NCI-H526 (cell line): ENCODE measurements at places on chromosomes 16 and 17.
A peak's percentile ranks its signal among the peaks of the same experiment; 100 is the strongest.

- peak; percentile 18 for DNase-seq
These were observed 240.7 kb downstream of the MAP2K6 start for GRCh38 chr17:69654981-69655855.

- no peak for DNase-seq
These were observed 89.7 kb upstream of the CDYL2 start for GRCh38 chr16:80894091-80894490.

GRCh38 chr16:68749432-68749831, 12.3 kb downstream of the CDH1 start:
- no peak for DNase-seq

GRCh38 chr16:47562366-47562765, 101.2 kb downstream of the PHKB start:
- no peak for DNase-seq

DNA sequence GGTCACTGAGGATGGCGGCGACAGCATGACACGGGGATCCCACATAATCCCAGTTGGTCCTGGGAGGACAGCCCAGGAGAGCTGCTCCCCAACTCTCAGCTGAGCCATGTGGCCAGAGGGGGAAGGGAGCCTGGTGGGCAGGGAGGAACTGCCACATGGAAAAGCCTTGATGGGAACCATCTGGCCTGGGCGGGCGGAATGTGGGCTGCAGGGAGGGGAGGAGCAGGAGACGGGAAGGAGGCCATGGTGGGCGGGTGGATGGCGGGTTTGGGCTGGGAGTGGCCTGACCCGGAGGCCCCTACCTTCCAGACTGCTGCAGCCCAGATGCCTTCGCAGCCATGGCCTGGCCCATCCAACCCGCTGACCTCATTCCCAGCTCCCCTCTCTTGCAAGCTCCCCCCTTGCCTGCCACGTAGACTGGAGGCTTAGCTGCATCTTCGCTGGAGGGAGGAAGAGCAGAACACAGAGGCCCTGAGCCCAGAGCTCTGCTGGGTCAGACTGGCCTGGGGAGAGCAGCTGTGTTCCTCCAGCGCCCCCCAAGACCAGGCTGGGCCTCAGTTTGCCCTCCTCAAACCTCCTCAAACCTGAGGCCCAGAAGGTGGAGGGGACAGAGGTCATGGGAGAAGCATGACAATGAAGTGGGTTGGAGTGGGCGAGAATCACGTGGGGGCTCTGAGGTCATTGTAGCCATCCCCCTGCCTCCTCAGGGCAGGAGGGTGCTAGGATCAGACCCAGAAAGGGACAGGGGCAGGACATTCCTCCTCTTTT, 8.2 kb upstream of the COL1A1 start:
- DNase-seq, result no peak

DNA sequence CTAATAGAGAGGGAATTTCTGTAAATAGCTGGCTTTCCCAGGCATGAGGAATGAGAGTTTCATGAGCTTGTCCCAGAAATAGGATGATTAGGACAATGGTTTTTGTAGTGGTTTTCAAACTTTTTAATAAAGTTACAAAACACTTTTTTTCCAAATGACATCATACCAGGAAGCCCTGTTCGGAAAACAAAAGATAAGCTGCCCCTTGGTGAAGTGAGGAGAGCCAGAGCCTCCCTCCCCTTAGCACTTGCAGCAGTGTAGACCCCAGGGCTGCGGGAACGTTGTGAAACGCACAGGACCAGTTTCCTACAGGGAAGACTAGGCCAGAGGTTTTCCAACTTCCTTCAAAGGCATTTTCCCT, 7.6 kb downstream of the FBRS start:
- DNase-seq, result no peak

- no peak for DNase-seq
These were observed 293.6 kb upstream of the CDH11 start for GRCh38 chr16:65415460-65415859.

GRCh38 chr17:75442168-75443103, 14.0 kb upstream of the TMEM94 start:
- no peak for DNase-seq

DNA sequence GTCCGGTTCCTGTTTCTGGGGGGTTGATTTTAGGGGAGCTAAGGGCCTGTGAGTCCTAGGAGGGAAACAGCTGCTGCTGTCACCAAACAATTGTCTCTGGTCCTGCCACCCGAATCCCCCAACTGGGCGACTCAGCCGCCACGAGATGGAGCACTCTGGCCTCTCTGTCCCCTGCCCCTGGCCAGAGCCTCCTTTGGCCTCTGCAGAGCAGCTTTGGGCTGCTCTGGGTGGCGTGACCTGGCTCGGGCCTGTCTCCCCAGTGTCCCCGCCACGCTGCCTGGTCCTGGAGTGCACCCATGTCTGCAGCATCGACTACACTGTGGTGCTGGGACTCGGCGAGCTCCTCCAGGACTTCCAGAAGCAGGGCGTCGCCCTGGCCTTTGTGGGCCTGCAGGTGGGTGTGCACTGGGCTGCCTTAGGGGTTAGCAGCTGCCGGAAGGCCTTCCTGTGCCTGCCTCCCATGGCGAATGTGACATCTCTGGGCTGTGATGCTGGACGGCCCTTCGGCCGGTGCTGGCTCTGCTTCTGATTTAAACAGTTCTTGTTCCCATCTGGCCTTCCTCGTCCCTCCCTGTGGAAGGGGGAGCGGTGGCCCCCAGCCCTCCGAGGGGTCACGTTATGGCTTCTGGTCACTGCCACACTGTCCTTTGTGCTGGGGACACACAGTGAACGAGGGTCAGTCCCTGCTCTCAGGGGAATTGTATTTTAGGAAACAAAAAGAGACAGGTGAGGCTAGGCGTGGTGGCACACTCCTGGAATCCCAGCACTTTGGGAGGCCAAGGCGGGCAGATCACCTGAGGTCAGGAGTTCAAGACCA, 11.6 kb upstream of the RNF213 start:
- DNase-seq, result no peak

DNA sequence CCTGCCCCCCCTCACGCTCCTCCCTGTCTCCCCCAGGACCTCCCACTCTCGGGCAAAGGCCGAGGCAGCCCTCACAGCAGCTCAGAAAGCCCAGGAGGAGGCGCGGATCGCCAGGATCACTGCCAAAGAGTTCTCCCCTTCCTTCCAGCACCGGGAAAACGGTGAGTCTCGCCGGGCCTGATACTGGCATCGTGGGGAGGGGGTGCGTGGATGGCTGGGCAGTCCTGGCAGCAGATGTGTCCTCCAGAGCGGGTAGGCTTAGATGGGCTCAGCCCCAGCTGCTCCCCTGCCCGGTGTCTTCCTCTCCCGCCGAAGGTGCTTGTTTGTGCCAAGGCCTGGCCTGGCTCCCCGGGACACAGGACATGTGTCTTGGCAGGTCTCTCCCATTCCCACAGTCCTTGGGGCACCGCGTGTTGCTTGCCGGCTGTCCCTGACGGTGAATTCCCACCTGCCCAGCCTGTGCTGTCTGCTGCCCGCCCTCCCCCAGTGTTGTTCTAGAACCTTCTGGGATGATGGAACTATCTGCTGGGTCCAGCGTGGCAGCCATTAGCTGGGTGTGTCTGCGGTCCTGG, 81.6 kb downstream of the KLHDC4 start:
- no peak for DNase-seq

DNA sequence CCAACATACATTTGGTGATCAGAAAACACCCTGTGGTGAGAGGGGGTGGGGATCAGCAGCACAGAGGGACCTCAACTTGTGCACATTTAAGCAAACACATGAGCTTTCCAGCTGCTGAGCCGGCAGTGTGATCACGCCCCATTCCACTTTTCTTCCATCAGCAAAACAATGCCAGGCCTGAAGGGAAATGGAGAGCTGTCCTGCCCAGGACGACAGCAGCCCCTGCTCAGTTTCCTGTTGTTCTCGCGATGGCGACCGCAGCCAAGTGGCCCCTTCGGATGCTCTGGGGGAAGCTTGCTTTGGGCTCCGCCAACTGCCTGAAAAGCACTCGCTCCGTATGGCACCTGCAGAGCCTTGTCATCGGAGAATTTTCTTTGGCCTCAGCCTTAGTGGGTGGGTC, 272.3 kb downstream of the FOXL1 start:
- no peak for DNase-seq

DNA sequence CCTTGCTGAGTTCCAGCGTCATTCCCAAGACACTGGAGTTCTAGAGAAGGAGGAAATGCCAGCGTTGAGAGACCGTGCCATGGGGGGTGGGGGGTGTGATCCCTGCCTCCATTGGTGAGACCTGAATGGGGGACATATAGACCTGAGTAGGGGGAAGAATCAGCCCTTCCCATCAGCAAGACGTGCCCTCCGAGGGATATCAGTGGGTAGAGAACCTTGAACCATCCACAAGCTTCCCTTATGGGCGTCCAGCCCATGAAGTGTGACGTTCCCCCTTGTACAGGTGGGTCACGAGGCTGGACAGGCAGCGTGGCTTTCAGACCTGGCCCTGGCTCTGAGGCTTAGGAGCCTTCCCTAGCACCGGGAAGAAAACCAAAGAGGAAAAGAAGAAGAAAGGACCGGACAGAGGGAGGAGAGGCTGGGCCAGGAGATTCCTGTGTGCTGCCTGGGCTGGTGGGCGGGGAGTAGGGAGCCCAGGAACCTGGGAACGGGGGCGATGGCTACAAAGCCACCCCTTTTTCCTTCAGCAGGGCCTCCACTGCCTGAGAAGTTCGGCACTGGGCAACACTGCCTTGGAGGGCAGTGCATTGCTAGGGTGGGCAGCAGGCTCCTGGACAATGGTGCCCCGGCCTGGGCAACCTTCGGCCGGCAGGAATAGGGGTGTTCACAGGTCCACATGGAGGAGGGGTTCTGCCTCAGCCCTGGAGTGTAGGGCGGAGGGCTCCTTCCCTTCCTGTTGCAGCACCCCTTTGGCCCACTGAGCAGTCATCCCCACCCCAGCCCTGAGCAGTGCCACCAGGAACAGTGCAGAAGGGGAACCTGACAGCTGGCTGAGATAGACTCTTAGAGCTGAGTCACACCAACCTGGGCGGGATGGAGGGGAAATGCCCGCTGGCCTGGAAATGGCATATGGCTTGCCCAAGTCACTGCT, 7.2 kb downstream of the RAB11FIP4 start:
- no peak for DNase-seq

DNA sequence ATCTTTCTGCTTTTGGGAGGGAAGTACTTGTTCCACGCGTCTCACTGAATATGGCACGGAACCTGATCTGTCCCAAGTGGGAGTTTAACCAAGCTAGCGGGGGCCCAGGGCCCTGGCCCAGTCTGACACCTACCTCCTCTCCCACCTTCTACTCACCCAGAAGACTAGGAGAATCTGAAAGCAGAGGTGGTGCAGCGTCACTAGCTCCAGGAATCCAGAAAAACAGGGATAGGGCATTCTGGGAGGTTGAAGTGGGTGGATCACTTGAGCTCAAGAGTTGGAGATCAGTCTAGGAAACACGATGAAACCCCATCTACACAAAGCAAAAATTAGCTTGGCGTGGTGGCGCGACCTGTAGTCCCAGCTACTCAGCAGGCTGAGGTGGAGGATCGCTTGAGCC, 163.5 kb upstream of the ZNF267 start:
- DNase-seq, result no peak

- DNase-seq, result peak; percentile 32
These were observed 1.8 kb downstream of the MMP15 start for GRCh38 chr16:58027161-58027915.

GRCh38 chr17:62140376-62140775, 75.3 kb upstream of the MED13 start:
- DNase-seq, result no peak

DNA sequence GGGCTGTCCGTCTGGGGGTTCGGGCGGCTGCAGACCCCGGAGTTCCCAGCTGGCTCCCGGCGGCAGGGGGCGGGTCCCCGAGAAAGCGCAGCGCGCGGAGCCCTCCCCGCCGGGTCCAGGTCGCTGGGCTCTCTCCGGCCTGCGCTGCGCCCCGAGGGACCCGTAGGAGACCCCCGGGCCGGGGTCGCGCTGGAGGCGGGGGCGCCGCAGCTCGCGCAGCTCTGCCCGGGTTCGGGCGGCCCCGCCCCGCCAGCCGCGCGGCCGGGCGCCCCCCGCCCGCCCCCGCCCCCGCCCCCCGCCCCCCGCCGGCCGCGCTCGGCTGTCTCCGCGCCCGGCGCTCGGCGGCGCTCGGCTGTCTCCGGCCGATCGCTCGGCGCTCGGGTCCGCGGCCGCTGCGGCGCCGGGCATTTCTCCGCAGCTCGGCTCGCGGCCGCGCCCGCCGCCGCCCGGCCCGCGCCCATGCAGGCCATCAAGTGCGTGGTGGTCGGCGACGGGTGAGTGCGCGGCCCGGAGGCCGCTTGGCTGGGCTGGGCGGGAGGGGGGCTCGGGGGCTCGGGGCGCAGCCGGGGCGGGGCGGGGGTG, at the start of gene RAC3:
Gene RAC3, plus strand, starts transcription at position 376 of the 582 bp plus-strand sequence. Its CDS starts 84 bp downstream, at position 460.
- no peak for DNase-seq

- DNase-seq, result peak; percentile 88
These were observed 34.9 kb downstream of the CD300LF start for GRCh38 chr17:74677558-74678466.

GRCh38 chr16:18984435-18985005, 786 bp downstream of the TMC7 start:
- DNase-seq, result no peak

- peak; percentile 91 for DNase-seq
These were observed 122.8 kb downstream of the ZFHX3 start for GRCh38 chr16:72924927-72925630.

DNA sequence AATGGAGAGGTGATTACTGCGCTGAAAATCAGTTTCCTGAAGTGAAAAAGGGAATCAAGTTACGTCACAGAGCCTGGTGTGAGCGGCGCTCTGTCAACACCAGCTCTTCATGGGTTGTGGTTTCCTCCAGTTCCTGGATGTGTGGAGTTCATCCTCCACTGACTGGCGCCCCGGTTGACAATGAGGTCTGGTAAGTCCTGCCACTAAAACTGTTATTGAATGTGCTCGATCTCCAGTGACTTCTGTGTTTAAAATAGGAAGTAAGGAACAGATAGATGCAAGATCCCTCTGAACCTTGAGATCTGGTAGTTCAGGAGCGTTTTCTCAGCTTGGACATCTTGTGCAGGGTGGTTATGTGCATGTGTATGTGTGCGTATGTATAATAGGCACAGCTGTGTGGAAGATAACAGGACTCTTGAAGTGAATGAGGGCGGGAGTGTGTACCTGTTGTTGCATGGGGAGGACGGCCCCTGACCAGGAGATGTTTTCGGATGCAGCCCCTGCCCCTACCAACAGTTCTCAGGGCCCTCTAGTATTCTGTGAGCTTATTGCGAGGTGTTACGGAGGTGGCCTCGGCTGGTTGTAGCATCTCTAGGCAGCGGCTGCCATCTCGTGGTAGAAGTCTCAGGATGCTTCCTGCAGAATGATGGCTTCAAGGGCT, 22.0 kb upstream of the GOT2 start:
- peak; percentile 58 for DNase-seq

- no peak for DNase-seq
These were observed 3.3 kb downstream of the TLCD3B start for GRCh38 chr16:30027588-30028437.

DNA sequence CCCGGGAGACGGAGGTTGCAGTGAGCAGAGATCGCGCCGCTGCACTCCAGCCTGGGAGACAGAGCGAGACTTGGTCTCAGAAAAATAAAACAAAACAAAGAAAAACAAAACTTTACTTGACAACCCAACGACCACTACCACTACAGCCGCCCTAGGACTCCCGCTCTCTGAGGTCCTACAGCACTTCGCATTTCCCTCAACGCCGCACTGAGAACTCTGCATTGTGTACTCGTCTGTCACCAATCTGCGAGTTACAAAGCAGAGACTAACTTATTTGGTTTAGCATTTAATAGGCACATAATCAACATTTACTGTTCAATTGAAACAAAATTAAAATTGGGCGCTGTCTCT, 479 bp upstream of the ZNF207 start:
- DNase-seq, result peak; percentile 33

- DNase-seq, result peak; percentile 26
These were observed 39.9 kb downstream of the CEP95 start for GRCh38 chr17:64546716-64547115.

GRCh38 chr16:87636050-87636684, 33.9 kb downstream of the JPH3 start:
- DNase-seq, result peak; percentile 54
